Right ventricle myocardium inferior (tissue), 1 donor: ENCODE measurements at places on chromosomes 4 and X. TPM values are rescaled to one million over a fixed set of nuclear protein-coding genes. Genes with fewer than 3 reads are reported as not detected.

- DNase-seq, result no peak
Measured at GRCh38 chr4:147683188-147683591, 773 bp downstream of the PRMT9 start.

GRCh38 chr4:42078184-42078801 is 74.2 kb downstream of the BEND4 start:
- DNase-seq, result no peak

GRCh38 chrX:19660604-19661255 is 145.4 kb upstream of the MAP3K15 start:
- DNase-seq, result no peak

- DNase-seq, result no peak
Measured at GRCh38 chrX:153448556-153449367, 2.9 kb upstream of the TREX2 start.

DNA sequence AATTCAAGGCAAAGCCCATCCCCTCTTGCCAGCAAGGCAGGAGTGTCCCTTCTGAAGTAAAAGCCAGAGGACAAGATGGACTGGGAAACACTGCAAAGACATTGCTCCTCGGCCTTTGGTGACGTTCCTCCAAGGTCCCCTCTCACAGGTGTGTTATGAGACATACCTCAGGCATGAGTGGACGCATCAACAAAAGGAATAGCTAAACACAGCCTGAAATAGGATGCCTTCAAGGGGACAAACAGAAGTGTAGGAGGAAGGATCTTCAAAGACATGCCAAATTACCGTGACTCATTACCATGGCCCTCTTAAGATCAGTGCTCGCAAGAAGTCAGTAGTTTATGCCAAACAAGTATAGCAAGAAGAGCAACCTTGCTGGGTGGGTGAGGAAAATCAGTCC is 6.0 kb upstream of the IDS start:
- DNase-seq, result no peak

DNA sequence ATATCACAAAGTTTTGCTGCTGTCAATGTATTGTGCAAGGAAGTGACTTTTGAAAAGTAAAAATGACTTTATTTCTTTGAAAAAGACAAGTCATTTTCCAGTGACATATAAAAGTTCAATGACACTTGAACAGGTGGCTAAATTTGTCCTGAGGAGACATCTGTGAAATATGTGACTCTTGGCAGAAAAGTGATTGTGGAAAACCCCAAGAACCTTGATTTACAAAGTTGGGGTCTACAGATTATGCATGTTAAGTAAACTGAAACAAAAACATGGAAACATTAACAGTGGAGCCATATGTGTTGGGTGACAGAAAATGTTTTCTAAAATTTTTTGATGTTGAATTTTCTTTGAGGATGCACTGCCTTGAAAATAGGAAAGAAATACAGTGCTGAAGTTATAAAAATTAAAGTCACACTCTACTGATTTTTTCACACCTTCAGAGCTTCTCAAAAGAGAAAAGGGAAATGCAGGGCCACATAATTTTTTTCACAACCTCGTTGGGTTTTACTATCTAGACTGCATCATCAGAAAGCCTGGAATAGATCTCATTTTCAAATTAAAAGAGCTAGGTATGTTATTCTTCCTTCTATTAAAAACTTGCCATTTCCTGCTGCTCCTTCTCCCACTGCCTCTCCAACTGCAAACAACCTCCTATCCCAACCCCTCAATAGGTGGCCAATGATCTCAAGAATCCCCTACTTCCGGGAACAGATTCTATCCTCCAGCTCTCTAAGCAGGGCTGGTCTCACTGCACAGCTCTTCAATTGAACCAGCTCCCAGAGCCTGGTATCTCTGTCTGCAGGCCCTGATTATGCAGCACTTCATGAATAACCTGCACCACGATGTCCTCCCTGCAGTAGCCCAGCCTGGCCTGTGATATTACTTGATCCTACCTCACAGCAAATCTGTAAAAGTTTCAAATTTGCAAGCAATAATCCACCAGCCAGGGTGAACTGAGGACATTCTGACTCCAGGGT is 570.8 kb upstream of the CPEB2 start:
- DNase-seq, result no peak

Gene LRIT3
- total RNA-seq, result not detected
